ENCODE measurements at places on chromosomes 12 and 14. TPM values are rescaled to one million over a fixed set of nuclear protein-coding genes. Genes with fewer than 3 reads are reported as not detected.

Gene NRIP2
- total RNA-seq: 1.8 TPM

Gene PPP4R4
- total RNA-seq: 35.5 TPM

Gene MYH6
- total RNA-seq: not detected

Gene CELA1
- total RNA-seq: not detected

Gene HAL
- not detected for total RNA-seq

Gene ZNF664
- total RNA-seq: 102 TPM

Gene SPTB
- 1.4 TPM for total RNA-seq

GRCh38 chr12:26128168-26128567 lies 3.3 kb upstream of the BHLHE41 start:
- DNase-seq: no peak

GRCh38 chr12:32541754-32542374 lies 137.2 kb upstream of the DNM1L start:
- no peak for DNase-seq

DNA sequence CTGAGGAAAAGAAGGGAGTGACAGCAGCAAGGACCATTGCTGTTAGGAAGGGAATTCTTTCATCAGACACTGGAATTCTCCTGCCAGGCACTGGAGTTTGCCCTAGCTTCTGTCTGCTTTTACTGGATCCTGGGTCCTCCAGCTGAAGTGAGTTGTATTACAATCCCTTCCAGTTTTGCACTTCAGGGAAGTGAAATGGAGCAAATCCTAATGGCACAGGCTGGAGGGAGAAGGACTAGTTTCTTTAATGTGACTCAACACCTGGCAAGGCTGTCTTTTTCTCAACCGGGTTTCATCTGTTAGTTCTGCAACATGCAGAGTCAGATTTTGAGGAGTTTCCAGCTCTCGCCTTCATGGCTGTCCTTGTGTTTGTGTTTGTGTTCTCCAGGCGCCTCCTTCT lies 45.8 kb downstream of the ETV6 start:
- DNase-seq: no peak

GRCh38 chr12:89544681-89545184 lies 18.9 kb upstream of the POC1B start:
- DNase-seq: peak; percentile 98

DNA sequence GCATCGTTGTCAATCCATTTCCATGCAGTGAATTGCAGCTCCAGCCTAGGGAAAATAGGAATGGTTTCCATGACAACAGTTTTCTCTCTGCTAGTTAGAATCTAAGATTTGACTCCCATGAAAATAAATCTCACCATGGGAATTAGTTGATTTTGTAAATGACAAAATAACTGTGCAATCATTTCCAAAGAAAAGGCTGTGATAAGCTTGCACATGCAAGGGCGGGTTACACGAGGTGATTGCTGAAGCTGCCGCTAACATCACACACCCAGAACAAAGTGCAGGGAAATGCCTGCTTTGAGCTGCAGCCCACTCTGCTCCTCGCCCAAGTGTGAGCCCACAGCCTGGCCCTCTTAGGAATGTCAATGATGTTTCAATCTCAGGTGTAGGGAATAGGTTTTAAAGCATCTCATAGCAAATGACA lies 53.8 kb downstream of the TRIM9 start:
- DNase-seq: no peak

DNA sequence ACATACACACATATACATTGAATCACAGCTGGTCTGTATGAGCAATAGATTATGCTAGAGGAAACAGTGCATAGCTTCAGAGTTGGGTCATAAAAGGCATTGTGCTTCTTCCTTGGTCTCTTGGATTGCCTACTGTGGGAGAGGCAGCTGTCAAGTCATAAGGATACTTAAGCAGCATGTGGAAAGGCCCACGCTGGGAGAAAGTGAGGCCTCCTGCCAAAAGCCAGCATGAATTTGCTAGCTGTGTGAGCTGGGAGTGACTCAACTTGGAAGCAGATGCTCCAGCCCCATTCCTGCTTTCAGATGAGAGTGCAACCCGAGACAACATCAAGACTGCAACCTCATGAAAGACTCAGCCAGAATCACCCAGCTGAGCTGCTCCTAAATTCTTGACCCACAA lies 311.9 kb upstream of the TBX3 start:
- no peak for DNase-seq

DNA sequence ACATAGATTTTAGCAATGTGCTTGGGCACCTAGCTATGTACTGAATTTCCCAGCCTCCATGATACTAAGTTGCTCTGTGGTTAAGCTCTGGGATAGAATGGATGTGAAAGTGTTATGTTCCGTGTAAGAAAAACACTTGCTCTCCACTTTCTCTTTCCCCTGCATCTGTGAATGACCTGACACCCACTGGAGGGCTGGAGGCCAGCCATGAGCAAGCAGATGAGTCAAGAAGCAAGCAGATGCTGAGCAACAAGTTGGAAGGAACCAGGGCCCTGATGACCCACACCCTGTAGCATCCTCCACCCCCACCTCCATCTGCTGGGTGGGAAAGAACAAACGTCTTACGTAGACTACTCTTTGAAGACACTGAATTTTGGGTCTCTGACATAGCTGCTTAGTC lies 56.6 kb downstream of the EID3 start:
- DNase-seq: no peak

- no peak for DNase-seq
Measured at GRCh38 chr14:65336191-65336591, 76.3 kb upstream of the FUT8 start.

GRCh38 chr12:123134826-123135225 lies 16.1 kb downstream of the PITPNM2 start:
- DNase-seq: no peak

Data from SJCRH30 (cell line).